ENCODE measurements at places on chromosomes 4 and X.

DNA sequence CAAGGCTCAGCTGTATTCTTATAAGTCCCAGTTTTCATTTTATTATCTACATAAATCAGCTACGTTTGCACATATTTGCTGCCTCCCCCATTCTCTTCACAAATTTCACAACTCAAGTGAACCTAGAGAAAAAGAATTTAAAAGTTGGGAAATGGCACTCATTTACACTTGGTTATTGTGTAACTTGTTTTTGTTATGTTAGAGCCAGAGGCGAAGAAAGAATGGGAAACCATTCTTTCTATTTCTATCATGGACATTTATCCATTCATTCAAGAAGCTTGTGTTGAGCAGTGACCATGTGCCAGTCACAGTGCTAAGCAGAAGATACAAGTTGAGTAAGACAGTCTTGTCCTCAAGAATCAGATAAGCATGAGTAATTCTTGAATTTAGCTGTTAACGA, 13.5 kb downstream of the LIAS start:
- DNase-seq, result no peak

DNA sequence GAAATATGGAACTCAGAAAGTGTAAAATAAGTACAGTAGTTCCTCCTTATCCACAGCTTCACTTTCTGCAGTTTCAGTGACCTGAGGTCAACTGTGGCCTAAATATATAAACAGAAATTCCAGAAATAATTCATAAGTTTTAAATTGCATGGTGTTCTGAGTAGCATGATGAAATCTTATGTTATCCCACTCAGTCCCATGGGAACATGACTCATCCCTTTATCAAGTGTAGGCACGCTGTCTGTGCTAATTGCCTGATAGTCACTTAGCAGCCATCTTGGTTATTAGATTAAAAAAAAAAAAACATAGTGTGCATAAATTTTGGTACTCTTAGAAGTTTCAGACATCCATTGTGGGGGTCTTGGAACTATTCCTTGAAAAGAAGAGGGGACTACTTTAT, 983.4 kb upstream of the ADGRL3 start:
- no peak for DNase-seq

- DNase-seq, result no peak
These were observed 460.5 kb downstream of the CENPC start for GRCh38 chr4:67084783-67085182.

DNA sequence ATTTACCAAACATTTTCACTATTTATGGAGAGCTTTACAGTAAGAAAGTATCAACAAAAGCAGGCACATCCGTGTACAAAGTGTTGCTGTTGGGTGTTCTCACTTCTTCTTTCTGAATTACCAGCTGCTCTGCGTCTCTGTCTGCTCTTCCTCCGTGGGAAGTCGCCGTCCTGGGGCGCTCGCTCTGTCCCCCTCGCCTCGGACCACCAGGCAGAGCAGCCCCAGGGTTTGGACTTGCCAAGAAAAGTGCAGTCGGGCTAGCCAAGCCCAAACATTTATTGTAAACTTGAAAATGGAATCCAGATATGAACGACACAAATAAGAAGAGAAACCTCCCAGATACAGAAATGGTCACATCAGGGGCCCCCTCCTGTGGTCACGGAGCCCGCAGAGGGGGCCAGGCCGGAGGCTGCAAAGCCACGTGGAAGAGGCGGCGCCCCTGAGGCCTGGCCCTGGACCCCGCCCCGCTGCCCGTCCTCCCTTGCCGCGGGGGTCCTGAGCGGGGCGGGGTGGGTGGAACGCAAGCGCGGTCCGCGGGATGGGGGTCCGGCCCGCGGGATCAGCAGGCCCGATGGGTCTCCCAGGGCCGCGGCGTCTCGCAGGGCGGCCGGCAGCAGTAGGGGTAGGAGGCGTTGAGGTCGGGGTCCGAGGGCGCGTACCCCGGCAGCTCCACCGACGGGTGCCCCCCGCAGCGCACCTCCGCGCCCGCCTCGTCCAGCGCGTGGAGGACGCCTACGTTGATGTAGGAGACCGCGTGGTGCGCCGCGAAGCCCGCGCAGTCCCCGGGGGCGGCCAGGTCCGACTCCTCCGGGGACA, 1.5 kb downstream of the TMEM271 start:
- no peak for DNase-seq

DNA sequence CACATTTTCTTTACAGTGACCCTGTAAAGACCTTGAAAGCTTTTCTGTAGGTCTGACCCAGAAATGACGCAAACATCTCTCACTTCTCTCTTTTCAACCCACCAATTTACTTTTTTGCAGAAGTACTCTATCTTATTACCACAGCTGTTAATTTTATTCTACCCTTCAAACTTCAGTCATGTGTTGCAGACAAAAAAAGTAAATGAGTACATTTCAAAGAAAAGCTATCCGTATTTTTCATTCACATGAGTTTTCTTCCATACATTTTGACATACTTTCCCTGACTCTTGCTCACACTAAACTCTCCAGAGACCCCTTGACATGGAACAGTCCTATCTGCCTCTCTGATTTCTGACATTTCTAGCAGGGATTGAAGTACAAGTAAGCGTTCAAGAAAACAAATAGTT, 51.7 kb downstream of the SLC7A11 start:
- DNase-seq, result no peak

GRCh38 chr4:8409264-8410065, 31.1 kb downstream of the ACOX3 start:
- DNase-seq, result peak; percentile 8

- no peak for DNase-seq
These were observed 126.9 kb upstream of the GIMD1 start for GRCh38 chr4:106495476-106495875.

- no peak for DNase-seq
These were observed 5.1 kb downstream of the BGN start for GRCh38 chrX:153499876-153500275.

- no peak for DNase-seq
These were observed 165.3 kb upstream of the DGKK start for GRCh38 chrX:50635817-50636365.

DNA sequence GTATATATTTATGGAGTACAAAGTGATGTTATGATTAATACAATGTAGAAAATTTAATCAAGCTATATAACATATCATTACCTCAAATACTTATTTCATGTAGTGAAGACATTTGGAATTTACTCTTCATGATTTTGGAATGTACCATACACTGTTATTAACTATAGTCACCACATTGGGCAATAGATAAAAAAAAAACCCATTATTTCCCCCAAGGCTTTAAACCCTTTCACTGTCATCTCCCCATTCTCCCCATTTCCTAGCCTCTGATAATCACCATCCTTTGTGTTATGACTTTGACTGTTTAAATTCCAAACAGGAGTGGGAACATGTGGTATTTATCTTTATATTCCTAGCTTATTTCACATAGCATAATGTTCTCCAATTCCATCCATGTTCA, 2189.1 kb upstream of the AGA start:
- no peak for DNase-seq

- no peak for DNase-seq
These were observed 176.9 kb upstream of the ARSJ start for GRCh38 chr4:114156371-114156770.

- no peak for DNase-seq
These were observed 49.1 kb upstream of the MSANTD1 start for GRCh38 chr4:3199653-3200422.

- peak; percentile 53 for DNase-seq
These were observed 44.7 kb downstream of the PRPS1 start for GRCh38 chrX:107672955-107673378.

- no peak for DNase-seq
These were observed 25.2 kb upstream of the AP1AR start for GRCh38 chr4:112206431-112206830.

GRCh38 chr4:123990310-123990870, 593.8 kb downstream of the SPRY1 start:
- DNase-seq, result no peak

GRCh38 chr4:128516301-128516969, 228.8 kb upstream of the PGRMC2 start:
- no peak for DNase-seq

DNA sequence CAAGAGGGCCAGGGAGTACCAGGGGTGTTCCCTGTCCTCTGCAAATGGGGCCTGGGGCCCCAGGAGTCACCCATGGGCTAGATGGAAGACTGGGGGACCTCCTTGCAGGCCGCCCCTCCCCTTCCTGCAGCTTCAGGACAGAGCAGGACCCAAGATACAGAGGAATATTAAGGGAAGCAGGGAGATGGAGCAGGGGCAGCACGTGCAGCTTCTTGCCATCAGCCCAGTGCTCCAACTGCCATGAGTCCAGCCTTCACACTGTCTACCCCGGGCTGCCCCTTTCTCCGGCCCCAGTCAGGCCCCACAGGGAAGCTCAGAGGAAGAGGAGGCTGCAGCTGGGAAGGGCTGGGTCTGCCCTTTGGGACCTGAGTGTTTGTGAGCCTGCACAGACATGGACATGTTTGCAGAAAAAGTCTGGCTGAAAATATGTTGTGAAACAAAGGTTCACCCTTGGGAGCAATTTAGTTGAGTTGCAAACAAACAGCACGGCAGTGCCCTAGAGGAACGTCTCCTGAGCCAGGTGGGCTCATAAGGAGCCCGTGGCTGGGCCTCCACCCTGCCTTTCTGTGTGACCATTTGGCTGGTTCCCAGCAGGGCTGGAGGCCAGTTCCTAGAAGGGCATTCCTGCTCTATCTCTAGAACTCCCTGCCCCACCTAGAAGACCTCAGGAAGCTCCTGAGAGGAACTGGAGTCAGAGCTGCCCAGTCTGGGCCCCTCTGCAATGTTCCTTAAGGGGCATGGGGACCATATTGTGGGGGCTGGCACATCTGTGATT, 8.9 kb downstream of the FATE1 start:
- DNase-seq, result no peak

- DNase-seq, result no peak
These were observed 52.6 kb upstream of the RBPJ start for GRCh38 chr4:26268246-26268645.

GRCh38 chr4:3406431-3406830, 35.3 kb upstream of the HGFAC start:
- DNase-seq, result no peak

DNA sequence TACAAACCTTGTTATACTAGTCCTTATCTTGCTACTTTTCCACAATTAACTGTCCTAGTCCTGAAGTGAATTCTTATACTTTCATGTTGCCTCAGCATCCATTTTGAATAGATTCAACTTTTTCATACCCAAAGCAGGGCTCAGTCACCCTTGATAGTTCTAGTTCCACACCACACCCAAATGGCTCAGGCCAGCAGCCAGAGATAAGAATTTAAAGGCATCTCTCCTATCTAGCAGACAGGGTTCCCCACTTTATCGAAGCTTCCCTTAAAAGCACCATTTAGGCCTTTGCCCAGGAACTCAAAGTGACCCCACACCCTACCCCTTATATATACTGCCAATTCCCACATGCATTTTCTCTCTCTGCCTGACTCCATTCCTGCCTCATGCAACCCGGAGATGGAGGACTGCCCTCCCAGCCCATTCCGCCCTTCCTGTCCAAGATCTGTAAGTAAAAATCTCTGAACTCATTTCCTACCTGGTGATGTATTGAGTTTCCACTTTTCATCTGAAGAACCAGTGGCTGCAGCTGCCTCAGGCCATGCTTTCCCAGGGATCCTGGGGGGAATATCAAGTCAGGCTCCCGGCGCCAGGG, 63.7 kb upstream of the TXK start:
- DNase-seq, result no peak

GRCh38 chr4:81395239-81395638, 76.5 kb downstream of the RASGEF1B start:
- no peak for DNase-seq

DNA sequence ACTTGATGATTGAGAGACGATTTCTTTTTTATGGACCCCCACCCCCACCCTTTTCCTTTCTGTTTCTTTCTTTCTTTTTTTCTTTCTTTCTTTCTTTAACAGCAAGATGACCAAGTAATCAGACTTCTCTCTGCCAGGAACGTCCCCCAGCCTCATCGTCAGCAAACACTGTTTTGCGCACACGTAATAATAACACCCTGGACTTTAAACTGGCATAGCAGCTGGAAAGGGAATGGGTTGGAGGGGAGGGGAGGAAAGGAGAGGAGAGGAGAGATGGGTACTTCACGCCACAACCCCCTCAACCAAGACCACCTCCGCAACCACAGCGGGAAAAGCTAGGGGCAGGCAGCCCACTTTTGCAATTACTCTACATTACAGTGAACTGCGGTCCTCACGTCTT, 1.1 kb downstream of the GABRA2 start:
- no peak for DNase-seq

DNA sequence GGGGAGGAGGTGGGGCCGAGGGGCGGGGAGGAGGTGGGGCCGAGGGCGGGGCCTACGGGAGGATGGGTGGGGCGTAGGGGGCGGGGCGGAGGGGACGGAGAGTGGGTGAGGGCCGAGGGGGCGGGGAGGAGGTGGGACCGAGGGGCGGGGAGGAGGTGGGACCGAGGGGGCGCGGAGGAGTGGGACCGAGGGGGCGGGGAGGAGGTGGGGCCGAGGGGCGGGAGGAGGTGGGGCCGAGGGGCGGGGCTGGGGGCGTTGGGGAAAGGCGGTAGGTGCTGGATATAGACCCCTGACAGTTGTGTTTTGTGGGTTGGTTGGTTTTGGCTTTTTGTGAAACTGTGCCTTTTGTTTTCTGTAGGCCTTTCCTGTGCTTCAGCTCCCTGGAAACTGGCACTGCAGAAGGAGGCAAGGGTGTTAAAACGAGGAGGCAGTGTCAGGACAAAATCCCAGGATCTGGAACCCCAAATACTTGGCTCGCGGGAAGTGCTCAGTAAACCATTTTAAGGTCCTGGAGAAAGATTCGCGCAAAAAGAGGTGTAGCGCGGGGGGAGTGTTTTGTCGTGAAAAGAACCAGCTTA, 580 bp upstream of the MMGT1 start:
- DNase-seq, result peak; percentile 33

- no peak for DNase-seq
These were observed 165.6 kb upstream of the S100G start for GRCh38 chrX:16484338-16484737.

- no peak for DNase-seq
These were observed 41.9 kb downstream of the TNIP2 start for GRCh38 chr4:2714061-2714770.

GRCh38 chr4:40596522-40596921, 33.1 kb downstream of the RBM47 start:
- no peak for DNase-seq
